ENCODE measurements at places on chromosomes 5 and 9.

DNA sequence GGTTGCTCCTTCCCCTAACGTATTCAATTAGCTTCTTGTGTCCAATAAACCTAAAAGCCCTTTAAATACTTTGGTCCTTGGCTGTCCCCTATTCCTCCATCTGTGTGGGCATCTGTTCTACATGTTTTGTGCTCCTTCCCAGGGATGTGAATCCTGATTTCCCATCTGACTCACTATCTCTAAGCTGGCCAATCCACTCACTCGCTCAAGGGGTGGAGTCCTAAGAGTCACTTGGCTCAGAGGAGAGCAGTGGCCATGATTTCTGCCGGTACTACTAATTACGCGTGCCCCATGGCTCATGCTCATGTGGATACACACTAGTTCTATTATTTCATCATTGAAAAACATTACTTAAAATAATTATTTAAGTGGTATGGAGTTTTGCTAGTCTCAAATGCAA, 89.6 kb downstream of the TAF11L14 start:
- no peak for DNase-seq

DNA sequence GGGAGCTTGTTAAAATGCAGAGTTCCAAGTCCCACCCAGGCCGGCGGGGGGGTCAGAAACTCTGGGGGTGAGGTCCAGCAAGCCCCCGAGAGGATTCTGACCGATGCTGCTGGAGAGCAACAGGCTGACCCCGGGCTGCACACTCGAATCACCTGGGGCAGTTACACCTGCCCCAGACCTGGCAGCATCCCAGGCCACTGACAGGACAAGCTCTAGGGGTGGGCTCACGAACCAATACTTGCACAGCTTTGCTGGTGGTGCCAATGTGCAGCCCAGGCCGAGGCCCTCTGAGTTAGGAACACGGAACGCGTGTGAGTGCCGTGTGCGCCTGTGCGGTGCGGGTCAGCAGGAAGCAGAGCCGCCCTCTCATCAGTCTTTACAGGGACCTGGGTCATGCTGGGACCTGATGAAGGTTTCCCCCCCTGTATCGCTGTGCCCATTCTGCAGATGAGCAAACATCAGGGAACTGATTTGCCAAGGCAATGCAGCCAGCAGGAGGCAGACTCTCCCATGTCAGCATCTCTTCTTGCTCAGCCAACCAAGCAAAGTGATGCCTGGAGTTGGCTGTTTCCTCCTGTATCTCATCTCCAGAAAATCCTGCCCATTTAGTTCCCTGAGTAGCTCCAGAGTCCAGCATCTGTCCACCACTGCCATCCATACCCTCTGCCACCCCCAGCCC, 16.3 kb downstream of the FAM163B start:
- DNase-seq: no peak

DNA sequence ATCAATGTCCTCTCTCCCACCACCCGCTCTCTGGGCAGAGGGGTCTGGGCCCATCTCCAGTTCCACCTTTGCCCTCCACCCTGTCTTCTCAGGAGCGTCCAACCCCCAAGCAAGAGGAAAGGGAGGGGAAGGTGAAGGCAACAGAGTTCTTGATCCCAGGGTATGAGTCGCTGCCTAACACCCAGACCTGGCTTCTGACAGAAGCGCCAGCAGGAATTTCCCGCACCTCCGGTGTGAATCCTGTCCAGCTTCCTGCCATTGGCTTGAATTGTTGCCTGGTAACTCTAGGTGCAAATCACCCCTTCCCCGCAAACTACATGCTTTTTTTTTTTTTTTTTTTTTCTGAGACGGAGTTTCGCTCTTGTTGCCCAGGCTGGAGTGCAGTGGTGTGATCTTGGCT, 84.2 kb upstream of the IER5L start:
- no peak for DNase-seq

DNA sequence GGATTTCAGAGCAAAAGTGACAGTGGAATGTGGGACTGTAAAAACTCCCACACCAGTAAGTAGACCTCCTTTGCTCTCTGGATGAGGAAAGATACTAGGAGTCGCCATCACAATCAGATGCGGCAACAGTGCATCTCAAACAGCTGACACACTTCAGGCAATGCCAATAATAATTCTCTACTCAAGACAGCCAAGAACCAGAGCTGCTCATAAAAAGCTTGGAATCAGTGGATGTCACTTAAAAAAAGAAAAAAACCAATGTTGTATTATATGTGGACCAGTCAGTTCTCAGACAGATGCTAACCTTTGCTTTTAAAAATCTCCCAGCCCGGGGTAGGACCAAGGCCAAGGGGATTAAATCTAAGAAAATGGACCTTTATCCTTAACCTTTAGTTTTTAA, 185.0 kb downstream of the GNA14 start:
- DNase-seq: no peak

DNA sequence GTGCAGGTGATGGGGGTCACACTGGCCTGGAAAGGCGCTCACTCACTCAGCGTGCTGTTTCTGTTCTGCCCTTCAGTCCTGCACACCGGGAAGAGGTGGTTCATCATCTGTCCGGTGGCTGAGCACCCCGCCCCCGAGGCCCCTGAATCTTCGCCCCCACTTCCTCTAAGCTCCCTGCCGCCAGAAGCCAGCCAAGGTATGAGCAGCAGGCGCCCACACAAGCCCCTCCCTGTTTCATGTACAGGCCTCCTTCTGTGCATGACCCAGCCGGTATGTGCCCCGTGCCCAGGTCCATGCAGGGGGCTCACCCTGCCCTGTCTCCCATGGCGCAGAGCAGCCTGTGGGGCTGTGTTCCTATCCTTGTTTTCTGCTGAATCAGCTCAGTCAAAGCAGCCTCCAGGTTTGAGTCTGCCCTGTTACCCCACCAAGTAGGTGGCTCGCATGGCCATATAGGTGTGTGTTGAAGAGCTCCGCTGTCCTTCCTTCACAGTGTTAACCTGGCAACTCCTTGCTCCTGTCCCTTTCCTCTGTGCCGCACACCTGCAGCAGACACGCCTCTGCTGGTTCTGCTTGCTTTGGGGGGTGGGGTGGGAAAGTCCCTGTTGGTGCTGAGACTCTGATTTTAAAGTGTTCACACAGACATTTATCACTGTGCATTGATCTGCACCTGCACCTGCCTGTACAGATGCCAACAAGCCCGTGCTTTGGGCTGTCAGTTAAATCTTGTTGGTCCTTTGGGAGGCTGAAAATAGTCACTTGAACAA, 84.8 kb downstream of the WNK2 start:
- peak; percentile 30 for DNase-seq

- no peak for DNase-seq
These were observed 75.7 kb upstream of the PPP1R26 start for GRCh38 chr9:135403733-135404450.

DNA sequence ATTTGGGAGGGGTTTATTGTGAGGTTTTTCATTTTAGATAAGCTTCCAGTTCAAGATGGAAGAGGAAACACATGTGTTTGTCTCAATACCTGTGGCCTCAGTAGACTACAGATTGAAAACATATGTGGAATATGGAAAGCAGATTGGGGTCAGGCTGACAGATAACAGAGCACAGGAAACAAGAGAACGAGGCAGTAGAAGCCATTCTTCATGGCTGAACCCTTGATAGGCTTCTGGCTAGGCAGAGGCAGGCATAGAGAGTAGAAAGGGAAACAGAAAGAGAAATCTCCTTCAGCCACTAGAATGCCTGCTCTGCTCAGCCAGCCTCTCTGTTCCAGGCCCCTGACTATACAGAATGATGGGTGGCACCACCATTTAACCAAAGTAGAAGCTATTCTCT, 152.5 kb downstream of the MUSK start:
- DNase-seq: no peak

- no peak for DNase-seq
These were observed 12.6 kb downstream of the LMX1B start for GRCh38 chr9:126626127-126626925.

GRCh38 chr9:74025402-74025925, 471.7 kb upstream of the RORB start:
- DNase-seq: no peak

DNA sequence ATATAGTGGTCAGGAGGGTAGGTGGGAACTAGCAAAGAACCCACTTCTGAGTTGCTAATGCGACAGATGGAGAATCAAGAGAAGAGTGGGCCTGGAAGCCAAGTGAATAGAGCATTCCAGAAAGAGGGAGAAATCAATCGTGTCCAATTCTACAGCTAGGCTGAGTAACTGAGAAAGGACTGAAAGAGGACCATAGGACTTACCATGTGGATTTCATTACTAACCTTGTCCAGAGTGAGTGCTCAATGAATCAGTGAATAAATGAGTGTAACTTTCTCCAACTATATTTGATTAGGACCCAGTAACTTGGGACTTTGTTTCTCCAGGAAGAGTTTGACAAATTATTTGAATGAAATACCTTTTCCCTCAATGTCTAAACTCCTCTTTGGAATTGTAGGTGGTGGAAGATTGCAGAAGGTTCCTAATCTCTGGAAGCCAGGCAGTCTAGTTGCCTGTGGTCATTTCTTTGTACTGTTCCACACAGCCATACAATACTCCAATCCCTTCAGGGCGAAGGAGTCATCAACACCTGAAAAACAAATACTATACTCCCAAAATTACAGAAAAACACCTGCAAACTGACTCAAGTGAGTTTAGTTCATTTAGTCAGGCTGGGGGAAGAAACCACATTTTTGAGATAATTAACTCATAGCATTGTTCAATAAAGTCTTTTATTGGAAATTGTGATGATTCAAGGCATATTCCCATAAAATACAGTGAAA, 2.6 kb upstream of the F2RL1 start:
- DNase-seq: no peak

DNA sequence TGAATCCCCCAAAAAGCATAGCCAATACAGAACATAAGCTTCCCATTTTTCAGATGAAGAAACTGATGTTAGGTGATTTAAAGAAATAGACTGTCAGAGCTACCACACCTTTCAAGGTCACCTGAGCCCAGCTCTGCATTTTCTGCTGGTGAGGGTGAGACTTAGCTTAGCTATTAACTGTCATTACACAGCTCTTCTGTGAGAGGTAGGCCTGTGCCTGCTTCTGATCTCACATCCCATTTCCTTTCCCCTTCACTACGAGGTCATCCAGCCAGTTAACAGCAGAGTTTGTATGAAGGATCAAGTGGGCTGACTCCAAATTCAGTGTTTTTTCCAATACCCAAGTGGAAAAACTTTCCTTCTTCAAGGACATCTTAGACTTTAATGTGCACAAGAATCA, 528.6 kb upstream of the CLINT1 start:
- DNase-seq: no peak

DNA sequence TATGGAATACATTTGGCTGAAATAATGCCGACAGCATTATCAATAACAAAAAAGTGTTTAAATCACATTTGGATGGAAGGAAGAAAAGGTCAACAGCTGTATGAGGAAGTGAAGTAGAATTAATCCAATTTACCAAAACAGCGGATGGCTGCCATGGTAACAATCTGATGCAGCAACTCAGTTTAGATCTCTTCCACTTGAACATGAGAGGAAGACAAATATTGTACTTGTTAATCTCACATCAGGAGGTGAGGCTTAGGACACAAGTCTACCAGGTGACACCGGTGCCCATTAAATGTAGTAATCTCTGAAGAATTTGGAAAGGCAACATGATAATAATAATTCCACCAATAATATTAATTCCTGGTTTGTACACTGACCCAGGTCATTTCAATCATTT, 2.4 kb downstream of the RASEF start:
- DNase-seq: no peak

GRCh38 chr5:119943148-119943547, 313.8 kb downstream of the FAM170A start:
- DNase-seq: no peak

- no peak for DNase-seq
These were observed 12.5 kb downstream of the TERT start for GRCh38 chr5:1282131-1282992.

- no peak for DNase-seq
These were observed 131.6 kb upstream of the NIPBL start for GRCh38 chr5:36744773-36745589.

DNA sequence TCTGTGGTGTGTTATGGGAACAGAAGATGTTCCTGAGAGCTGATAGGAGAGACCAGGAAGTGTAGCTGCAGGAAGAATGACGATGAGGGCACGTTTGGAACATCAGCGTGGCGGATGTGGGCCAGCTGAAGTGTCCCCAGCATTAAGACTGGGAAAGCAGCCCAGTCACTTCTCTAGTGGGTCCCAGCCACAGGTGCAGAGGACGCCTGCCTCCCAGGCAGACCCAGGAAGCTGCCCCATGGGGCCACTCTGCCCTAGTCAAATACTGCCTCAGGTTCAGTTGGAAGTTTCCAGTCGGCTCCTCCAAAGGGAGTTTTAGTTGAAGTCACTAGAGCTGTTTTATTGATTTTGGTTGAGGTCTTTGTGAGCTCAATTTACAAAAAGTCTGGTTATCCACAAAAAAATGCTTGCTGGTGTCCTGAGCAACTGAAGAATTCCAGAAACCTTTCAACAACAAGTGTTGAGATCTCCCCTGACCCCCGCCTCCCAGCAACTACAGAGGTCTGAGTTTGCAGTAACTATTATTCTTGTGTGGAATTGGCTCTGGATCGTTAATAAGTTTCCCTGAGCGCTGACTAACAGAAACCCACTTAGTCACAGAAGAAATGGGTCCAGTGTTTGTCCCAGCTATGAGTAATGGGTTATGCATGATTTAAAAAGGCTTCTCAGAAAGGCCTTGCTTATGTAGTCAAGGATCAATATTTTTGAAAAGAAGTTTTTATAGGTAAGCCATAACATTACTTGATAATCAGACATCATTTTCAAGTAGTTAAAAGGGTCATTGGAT, 294.1 kb downstream of the FANCC start:
- no peak for DNase-seq

DNA sequence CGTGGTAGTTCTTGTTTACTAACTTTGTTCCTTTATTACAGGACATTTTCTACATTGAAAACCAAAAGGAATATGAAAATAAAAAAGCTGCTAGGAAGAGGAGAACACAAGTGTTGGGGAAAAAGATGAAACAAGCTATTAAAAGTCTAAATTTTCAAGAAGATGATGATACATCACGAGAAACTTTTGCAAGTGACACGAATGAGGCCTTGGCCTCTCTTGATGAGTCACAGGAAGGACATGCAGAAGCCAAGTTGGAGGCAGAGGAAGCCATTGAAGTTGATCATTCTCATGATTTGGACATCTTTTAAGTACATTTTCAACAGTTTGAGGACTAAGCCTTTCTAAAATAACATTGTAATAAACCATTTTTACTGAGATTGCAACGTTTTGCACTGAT, 23.8 kb downstream of the PHAX start:
- no peak for DNase-seq

DNA sequence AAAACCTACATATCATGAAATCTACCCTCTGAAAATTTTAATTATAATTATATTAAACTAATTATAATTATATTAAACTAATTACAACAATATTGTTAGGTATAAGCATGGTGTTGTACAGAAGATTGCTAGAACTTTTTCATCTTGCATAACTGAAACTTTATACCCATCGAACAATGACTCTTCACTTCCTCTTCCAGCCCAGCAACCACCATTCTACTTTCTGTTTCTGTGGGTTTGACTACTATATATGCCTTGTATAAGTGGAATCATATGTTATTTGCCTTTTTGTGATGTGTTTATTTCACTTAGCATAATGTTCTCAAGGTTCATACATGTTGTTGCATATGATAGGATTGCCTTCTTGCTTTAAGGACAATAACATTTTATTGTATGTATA, 274.2 kb upstream of the CCNH start:
- DNase-seq: no peak
